ENCODE measurements at places on chromosomes 13 and 19. TPM values are rescaled to one million over a fixed set of nuclear protein-coding genes. Genes with fewer than 3 reads are reported as not detected.

The KLK11 gene
- total RNA-seq = not detected

The NLRP12 gene
- under 0.01 TPM for total RNA-seq

The ANGPTL4 gene
- 0.22 TPM for total RNA-seq

The MEIOSIN gene
- total RNA-seq = not detected

The MYO1F gene
- total RNA-seq = 0.39 TPM

The EPN1 gene
- 98.1 TPM for total RNA-seq

The TMPRSS9 gene
- total RNA-seq = not detected

The CEACAM8 gene
- total RNA-seq = not detected

The FCGBP gene
- total RNA-seq = 0.22 TPM

The ZNF653 gene
- 8.0 TPM for total RNA-seq

The KRTDAP gene
- not detected for total RNA-seq

The C1QTNF9 gene
- not detected for total RNA-seq

The ZNF558 gene
- 35.9 TPM for total RNA-seq

The MEGF8 gene
- total RNA-seq = 41.6 TPM

The FCER2 gene
- total RNA-seq = not detected

The DNAAF3 gene
- total RNA-seq = not detected

The CBY2 gene
- total RNA-seq = not detected

The GFY gene
- total RNA-seq = not detected

The SULT2A1 gene
- not detected for total RNA-seq

The RYR1 gene
- under 0.01 TPM for total RNA-seq

The IZUMO1 gene
- 0.39 TPM for total RNA-seq

All from placental epithelial cell (primary cell).